ENCODE measurements at places on chromosomes 6 and 20. TPM values are rescaled to one million over a fixed set of nuclear protein-coding genes. Genes with fewer than 3 reads are reported as not detected.

Gene CALHM5
- 2.5 TPM for total RNA-seq

Gene CLVS2
- total RNA-seq = 1.8 TPM

Gene PHF1
- 82.3 TPM for total RNA-seq

Gene FOXC1
- 3.0 TPM for total RNA-seq

Gene MOCS3
- 3.5 TPM for total RNA-seq

Gene COX4I2
- total RNA-seq = not detected

Gene DNMT3B
- total RNA-seq = 0.36 TPM

Gene APOM
- total RNA-seq = 3.3 TPM

Gene GSTA5
- not detected for total RNA-seq

Gene TMEM63B
- total RNA-seq = 19.0 TPM

Gene TINAG
- total RNA-seq = not detected

Gene DEFB124
- not detected for total RNA-seq

Gene MICA
- 27.3 TPM for total RNA-seq

Gene HEY2
- total RNA-seq = 1.6 TPM

Gene PCK1
- total RNA-seq = 0.41 TPM

Gene CNKSR3
- 16.8 TPM for total RNA-seq

Gene SAMHD1
- total RNA-seq = 154 TPM

Gene PLA2G7
- 1.1 TPM for total RNA-seq

Gene ADGB
- total RNA-seq = 0.55 TPM

Gene CLIC5
- total RNA-seq = 2.9 TPM

Gene UST
- total RNA-seq = 23.8 TPM

Gene ABHD16B
- total RNA-seq = not detected

Gene GJA10
- not detected for total RNA-seq

Gene SSTR4
- total RNA-seq = not detected

Gene PRL
- not detected for total RNA-seq

Gene C6orf89
- total RNA-seq = 44.6 TPM

Gene HCRTR2
- not detected for total RNA-seq

Gene HLA-DOA
- total RNA-seq = 3.0 TPM
